NB4 (cell line): ENCODE measurements at places on chromosomes 7 and 10.

- DNase-seq = no peak
These were observed 3.8 kb downstream of the HHEX start for GRCh38 chr10:92693534-92693893.

DNA sequence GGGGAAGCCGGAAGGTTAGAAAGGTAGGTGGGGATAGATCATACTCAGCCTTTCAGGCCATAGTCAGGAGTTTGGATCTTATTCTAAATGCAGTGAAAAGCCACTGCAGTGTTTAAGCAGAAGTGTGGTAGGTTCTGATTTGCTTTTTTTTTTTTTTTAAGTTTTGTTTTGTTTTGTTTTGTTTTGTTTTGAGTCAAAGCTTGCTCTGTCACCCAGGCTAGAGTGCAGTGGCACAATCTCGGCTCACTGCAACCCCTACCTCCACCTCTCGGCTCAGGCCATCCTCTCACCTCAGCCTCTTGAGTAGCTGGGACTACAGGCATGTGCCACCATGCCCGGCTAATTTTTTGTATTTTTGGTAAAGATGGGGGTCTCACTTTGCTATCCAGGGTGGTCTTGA, 23.5 kb downstream of the RHOBTB1 start:
- DNase-seq = no peak

DNA sequence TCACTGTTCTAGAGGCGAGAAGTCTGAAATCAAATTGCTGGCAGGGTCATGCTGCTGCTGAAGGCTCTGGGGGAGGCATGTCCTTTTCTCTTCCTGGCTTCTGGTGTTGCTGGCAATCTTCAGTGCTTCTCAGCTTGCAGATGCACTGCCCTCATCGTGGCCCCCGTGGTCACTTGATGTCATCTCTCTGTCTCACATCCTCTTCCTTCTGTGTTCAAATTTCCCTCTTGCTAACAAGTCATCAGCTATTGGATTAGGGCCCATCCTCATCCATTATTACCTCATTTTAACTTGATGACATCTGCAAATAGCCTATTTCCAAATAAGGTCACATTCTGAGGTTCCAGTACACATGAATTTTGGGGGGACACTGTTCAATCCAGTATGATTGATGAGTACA, 36.6 kb upstream of the SRGN start:
- peak; percentile 75 for DNase-seq

- no peak for DNase-seq
These were observed 40.1 kb downstream of the GPR26 start for GRCh38 chr10:123706236-123706635.

DNA sequence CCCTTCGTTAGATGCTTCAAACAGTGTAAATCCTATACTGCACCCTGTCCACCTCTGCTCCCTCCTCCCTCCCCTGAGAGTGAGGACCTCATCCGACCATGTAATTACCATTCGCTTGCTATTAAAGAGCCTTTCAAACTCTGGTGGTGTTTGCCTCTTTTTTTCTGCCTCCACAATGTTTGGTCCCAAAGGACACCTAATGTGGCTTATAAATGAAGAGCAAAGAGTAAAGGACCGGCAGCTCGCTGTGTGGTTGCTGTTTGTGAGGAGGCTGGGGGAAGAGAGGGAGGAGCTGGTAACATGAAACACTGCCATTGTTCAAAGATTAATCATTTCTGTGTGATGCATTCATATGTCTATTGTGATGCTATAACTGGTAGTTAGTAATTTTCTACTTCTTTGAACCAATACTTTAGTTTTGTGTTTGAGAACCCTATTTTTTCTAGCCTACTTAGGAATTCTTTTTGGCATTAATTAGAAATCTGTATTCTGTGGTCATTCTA, 27.9 kb downstream of the MTURN start:
- peak; percentile 74 for DNase-seq

DNA sequence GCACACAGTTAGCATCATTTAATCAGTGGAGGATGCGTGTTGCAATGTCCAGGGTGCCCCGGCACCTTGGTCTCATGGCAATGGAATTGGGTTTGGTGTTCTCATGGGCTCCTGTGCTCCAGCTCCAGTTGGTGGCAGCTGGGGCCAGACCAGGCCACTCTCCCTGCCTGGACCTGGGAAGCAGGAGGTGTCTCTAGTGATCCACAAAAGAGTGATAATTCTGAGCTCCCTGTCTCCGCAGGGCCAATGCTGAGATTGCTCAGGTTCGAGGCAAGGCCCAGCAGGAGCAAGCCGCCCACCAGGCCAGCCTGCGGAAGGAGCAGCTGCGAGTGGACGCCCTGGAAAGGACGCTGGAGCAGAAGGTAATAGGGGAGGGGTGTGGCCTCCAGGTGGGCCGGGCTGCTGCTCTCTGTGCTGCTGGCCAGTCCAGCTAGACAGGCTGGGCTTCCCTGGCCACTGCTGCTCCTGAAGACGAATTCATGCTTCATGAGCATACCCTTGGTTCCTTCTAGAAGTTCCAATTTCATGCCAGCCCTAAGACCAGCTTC, 21.7 kb upstream of the BTBD16 start:
- DNase-seq = no peak

DNA sequence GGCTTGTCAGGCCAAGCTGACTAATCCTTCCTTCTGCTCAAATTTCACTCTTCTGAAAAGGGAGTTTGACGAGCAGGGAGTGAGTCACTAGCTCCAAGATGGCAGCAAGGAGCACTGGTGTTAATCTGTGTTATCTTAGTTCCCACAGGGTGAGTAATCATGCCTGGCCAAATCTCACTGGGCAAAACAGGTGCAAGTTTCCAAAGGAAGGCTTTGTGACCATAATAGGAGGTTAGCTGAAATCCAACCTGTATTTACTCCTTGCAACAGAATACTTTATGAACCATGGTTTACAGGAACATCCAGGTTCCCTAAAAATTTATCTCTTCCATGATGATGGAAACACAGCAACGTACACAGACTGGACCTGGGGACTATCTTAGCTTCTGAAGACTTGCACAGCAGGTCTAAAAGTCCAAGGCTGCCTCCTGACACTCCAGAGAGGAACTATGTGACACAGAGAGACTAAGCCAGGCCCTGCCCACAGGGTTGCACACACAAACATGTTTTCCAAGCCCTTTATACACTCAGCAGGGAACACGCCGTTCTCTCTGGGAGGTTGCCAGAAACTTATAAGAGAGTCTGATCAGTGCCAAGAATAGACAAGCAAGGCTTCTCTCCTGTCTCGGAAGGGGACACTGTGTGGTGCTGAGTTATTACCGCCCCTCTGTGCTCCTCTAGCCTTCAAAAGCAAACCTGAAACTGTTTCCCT, 46.3 kb downstream of the PDK4 start:
- DNase-seq = peak; percentile 8

- no peak for DNase-seq
These were observed 89.0 kb upstream of the SEPHS1 start for GRCh38 chr10:13437026-13437555.

- DNase-seq = no peak
These were observed 13.3 kb downstream of the CAV1 start for GRCh38 chr7:116538138-116538537.

DNA sequence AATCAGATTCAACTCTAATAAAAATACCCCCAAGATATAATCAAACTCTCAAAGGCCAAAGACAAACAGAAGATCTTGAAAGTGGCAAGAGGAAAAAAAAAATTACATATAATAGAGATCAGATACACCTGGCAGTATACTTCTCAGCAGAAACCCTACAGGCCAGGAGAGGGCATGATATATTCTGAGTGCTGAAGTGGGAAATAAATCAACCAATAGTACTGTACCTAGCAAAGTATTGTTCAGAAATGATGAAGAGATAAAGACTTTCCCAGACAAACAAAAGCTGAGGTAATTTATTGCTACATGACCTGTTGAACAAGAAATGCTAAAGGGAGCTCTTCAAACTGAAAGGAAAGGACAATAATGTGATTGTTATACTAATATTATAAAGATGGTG, 291.9 kb downstream of the SH2D4B start:
- DNase-seq = no peak
